ENCODE measurements at places on chromosomes 7 and 10.
A peak's percentile ranks its signal among the peaks of the same experiment; 100 is the strongest.

- no peak for DNase-seq
Measured at GRCh38 chr7:44051611-44052220, 7.2 kb downstream of the DBNL start.

- DNase-seq, result no peak
Measured at GRCh38 chr7:25402532-25402931, 174.2 kb upstream of the NPVF start.

DNA sequence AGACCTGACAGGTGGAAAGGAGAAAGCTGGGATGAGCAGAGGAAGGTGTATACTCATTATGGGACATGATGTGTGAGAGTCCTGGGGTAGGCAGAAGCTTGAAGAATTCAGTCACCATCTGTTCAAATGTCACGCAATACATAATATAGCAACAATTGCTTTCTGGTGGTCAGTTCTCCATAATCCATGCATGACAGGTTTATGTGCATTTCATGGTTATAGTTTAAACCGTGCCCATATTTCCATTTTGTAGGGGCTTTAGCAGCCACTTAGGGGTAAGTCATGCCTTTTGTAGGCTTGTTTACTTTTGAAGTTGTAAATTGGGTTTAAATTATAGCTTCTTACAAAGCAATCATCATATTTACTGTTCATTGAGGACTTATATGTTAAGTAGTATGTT is 158.8 kb downstream of the NXPH1 start:
- DNase-seq, result no peak

- no peak for DNase-seq
Measured at GRCh38 chr7:21730399-21730798, 187.6 kb downstream of the DNAH11 start.

GRCh38 chr7:152011860-152012259 is 13.6 kb upstream of the GALNT11 start:
- no peak for DNase-seq

- no peak for DNase-seq
Measured at GRCh38 chr7:104933521-104933988, 80.5 kb upstream of the KMT2E start.

- no peak for DNase-seq
Measured at GRCh38 chr10:116848944-116849247, 403 bp upstream of the ENO4 start.

DNA sequence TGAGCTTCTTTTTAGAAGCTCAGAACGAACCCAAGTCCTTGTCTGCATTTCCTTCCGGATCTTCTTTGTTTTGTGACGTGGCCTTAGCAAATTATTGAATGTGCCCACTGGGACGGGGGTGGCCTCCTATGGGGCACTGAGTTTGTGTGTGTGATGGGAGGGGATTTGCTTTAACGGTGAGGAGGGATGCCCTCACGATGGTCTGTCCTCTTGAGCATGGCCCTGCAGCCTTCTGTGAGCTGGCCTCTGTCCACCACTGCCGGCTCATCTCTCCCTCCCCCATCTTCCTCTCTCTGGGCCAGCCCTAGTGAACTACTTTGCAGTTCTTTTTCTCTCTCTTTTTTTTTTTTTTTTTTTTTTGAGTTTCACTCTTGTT is 62.9 kb upstream of the MKRN1 start:
- no peak for DNase-seq

DNA sequence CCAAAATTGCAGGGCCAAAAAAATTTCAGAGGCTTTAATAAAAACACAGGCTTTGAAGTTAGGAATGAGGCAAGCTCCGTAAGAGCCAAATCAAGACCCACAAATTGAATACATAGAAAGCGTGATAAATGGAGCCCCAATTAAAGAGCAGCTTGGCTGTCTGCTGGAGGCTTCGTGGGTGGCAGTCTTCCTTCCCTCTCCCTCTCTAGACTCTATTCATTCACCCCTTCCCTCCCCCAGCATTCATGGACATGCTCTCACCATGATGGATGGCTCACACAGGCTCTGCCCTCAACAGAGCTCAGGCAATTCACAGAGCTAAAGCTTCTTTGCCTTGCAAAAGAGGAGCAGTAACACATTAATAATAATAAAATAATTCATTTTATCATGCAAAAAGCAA is 214.1 kb downstream of the HERPUD2 start:
- DNase-seq, result no peak

DNA sequence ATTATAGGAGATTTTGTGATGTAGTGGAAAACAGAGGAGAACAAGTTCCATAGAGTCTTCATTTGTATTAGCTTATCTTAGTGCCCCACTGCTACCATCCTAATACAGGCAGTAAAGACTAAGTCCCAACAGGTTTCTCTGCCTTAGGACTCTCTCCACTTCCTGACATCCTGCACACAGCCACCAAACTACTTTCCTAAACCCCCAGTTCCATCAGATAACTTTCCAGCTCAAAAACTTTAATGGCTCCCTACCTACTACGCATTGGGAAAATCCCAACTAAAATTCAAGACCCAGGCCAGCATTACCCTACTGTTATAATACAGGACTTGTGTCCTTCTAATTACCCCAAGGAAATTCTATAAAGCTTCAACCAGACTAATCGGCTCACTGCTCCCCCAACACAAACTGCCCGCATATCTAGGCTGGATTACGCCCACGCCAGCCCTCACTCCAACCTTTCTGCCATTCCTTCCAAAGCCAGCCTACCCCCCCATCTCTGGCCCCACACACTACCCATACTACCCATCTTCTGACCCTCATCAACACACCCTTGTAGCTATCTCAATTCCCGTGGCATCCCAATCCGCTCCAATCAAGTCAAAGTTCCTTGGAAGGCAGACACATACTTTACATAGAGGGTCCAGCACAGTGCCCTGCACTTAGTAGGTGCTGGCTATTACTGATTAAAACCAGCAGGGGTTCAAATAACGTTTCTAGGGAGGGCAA is 1.4 kb downstream of the IDE start:
- DNase-seq, result no peak

- no peak for DNase-seq
Measured at GRCh38 chr7:117237646-117238045, 85.2 kb downstream of the WNT2 start.

DNA sequence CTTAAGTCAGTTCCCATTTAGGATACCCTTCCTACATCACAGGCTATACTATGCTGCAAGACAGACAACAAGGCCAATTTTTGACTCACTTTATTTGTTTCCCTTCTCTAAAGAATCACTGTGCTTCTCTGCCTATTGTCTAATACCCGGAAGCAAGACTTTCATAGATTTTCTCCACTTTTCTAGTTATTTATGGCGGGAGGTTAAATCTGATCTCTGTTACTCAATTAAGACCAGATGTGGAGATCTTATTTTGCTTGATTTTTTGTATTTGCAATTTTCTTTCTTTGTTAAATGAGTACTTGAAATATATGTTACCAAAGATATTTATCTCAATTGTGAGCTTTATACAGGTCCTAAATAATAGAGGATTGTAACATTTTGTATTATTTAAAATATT is 511.5 kb downstream of the ATRNL1 start:
- no peak for DNase-seq

DNA sequence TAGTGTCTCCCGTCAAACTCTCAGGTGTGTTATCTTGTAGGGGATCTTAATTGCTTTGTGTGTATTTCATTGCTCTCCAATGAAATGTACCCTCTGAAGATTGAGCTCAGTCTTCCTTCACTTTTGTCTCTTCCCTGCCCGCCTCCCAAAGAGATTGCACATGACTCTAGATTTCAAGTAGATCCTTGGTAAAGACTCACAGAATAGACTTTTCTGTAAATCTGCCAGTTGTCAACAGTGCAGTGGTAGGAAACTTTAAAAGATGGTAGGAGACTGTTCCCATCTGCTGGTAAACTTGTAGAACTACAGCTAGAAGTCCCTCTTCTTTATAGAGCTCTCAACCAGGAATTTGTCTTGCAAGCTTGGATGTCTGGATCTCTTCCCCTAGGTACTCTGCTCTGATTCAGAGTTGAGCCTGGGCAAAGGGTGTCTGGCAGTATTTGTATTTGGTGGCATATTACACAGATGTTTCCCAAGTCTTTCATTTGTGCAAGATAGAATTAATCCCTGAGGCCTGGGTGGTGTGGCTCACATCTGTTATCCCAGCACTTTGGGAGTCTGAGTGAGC is 9.6 kb downstream of the CCL26 start:
- DNase-seq, result peak; percentile 2
